ENCODE measurements at places on chromosomes 7 and 10. TPM values are rescaled to one million over a fixed set of nuclear protein-coding genes. Genes with fewer than 3 reads are reported as not detected.
A peak's percentile ranks its signal among the peaks of the same experiment; 100 is the strongest.

- DNase-seq, result no peak
Observed at GRCh38 chr7:1721047-1721690, 51.1 kb downstream of the ELFN1 start.

The CCZ1B gene
- 95.5 TPM for total RNA-seq

DNA sequence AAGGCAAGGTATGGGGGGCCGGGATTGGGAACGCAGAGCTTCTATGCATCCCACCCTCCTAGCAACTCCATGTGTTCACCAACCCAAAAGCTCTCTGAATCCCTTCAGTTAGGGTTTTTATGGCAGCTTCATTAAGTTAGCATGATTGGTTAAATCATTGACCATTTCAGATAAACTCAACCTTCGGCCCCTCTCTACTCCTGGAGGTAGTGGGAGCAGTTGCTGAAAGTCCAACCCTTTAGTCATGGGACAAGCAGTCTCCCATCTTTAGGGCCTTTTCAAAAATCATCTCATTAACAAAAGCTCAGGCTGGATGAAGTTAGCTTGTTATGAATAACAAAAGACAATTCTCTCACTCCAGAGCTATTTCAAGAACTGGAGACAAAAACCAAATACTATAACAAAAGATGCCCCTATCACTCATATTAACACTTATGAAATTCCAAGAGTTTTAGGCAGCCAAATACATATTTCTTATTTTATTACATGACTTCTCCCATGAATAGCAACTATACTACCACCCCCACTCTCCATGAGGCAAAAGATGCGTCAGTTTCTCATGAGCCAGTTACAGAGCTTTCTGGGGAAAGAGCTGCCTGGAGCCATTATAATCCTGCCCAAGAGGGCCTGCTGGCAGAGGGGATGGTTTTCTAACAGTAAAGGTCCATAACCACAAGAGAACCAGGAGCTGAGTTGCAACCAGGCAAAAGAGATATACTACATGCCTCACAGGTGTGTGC lies 44.6 kb downstream of the SLC16A12 start:
- no peak for DNase-seq

- DNase-seq, result peak; percentile 6
Observed at GRCh38 chr10:85548034-85548433, 818.6 kb downstream of the GRID1 start.

GRCh38 chr10:110207805-110208613 lies 604 bp downstream of the MXI1 start:
- no peak for DNase-seq

The ELMO1 gene
- total RNA-seq, result 146 TPM

- DNase-seq, result no peak
Observed at GRCh38 chr10:88138319-88138848, 275.0 kb downstream of the PTEN start.

Measured in T-cell (primary cell).